ENCODE measurements at places on chromosomes 1 and 21.

DNA sequence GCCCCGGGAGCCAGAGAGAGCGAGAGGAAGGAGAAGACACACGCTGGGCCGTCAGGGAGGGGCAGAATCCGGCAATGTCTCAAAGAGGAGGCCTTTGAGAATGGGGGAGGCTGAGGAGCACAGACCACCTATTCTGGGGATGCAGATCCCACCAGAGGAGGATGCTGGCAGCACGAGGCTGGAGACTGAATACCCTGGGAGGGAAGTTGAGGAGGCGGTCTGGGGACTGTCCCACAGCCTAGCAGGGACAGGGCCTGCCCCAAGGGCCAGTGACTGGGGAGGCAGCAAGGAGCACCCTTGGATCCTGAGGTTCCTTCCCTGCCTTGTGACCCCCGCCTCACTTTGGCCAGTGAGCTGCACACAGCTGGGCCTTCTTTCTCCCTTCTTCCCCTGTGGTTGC is 49.2 kb downstream of the SLC37A1 start:
- no peak for DNase-seq

DNA sequence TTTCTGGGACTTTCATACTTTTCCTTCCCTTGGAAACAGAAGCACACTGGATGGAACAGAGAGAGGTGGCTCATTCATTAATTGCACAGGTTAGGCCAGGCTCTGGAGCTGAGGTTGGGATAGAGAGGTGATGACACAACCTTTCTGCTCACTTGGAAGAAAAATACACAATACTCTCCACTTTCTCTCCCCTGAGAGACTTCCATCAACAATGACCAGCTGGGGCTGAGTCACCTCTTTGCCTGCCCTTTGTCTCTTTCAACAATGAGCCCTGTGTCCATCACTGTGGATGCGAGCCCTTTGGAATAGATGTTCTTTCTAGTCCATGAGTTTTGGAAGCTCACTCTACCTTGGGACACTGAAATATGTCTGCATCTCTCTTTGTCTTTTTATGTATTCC is 43.1 kb downstream of the ATP2B4 start:
- DNase-seq, result no peak

DNA sequence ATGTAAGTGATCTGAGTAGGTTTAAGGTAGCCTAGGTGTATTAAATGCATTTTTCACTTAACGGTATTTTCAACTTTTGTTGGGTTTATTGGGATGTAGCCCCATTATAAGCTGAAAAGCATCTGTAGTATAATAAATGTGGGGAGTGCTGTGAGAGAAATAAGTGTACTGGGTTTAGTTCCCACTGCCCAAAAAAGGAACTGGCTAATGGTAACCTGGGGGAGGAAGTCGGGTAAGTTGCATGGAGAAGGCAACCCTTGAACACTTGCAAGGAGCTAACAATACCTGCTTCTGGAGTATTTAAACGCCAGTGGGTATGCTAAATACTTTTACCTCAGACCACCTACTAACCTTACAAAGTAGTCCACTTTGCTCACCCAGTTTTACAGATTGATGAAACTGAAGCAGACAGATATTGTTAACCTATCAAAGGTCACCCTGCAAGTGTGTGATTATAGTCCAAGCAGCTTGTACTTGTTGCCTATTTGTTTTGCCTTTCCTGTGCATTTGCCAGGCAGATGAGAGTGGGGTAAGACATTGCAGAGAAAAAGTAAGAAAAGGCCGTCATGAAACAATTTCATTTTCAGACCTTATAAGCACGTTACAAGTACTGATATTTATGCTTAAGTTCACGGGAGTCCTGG is 7.6 kb upstream of the SHISA4 start:
- no peak for DNase-seq

DNA sequence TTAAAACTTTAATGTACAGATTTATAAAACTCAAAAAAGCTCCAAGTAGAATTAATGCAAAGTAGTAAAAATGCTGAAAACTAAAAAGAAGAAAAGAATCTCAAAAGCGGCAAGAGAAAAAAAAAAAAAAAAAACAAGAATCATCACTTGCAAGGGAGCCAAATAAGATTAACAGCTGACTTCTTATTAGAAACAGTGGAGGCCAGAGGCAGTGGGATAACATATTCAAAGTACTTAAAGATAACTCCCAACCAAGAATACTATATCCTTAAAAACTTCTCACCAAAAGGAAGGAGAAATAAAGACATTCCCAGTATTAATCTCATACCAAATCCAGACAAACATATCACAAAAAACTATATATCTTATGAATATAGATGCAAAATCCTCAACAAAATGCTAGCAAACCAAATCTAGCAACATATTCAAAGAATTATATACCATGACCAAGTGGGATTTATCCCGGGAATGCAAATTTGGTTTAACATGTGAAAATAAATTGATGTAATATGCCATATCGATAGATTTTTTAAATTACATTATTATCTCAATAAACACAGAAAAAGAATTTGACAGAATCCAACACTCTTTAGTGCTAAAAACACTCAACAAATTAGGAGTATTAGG is 62.7 kb downstream of the CAMK2N1 start:
- DNase-seq, result no peak

DNA sequence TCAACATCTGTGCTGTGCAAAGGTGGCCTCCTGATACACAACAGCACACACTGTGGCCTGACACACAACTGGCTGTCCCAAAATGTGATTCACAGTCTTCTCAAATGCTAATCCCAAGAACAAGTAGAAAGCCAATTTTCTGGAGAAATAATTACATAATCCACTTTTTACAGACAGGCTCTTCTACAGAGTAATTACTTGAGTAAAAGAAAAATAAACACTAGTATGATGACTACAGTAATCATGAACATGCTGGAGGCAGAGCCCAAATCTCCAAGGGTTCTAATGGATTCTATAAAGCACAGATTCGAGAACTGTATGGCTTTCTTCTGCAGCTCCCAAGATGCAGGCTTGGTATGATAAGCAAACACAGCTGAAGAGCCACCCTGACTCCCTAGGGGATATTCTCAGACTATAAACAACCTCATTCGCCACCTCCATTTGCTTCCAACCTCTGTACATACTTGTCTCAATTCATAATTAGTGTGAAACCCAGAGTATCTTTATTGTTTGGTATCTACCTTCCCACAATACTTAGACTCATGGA is 81.9 kb downstream of the SIPA1L2 start:
- no peak for DNase-seq

GRCh38 chr1:201828217-201828819 is 639 bp upstream of the IPO9 start:
- DNase-seq, result no peak

DNA sequence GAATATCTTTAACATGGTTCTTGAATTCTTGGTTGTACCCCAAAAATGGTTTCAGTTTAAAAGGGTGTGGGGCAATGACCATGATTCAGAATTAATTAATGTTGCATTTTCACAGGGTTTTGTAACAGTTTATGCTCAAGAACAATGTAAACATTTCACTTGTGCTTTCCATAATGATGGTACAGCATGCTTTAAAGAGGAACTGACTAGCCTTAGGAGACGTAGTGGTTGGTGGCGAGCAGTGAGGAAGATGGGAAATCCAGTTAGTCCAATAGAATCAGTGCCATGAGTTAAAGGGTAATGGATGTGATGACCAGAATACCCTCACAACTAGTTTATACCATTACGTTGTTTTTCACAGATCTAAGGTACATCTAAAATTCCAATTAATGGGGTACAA is 138.0 kb downstream of the HS2ST1 start:
- no peak for DNase-seq

DNA sequence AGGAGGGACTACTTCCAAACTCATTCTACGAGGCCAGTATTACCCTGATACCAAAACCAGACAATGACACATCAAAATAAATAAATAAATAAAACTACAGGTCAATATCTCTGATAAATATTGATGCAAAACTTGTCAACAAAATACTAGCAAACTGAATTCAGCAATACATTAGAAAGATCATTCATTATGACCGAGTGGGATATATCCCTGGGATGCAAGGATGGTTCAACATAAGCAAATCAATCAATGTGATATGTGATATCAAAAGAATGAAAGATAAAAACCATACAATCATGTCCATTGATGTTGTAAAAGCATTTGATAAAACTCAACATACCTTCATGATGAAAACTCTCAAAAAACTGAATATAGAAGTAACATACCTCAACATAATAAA is 36.7 kb downstream of the NME7 start:
- no peak for DNase-seq

DNA sequence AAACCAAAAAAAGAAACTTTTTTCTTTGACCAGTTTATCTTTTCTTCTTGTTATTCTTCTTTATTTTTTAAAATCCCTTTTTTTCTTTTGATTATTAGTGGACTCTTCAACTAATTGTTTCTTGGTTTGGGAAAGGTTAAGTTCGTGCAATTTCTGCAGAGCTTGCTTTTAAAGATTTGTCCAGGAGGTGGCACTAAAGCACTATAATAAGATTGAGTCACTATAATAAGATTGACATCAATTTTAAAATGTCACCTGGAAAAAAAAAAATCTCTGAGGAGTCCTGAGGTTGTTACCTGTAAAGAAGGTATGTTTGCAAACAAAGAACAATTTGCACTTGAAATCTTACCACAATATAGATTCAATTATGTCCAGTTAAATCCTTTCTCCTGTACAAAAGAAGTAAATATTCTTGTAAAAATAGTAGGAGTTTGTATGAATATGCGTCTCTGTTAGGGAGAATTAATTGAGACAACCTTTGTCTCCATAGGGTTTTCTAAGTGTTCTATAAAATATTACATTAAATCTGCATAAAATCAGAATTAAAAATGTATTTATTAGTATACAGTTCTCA is 166.7 kb downstream of the ADGRL4 start:
- no peak for DNase-seq

DNA sequence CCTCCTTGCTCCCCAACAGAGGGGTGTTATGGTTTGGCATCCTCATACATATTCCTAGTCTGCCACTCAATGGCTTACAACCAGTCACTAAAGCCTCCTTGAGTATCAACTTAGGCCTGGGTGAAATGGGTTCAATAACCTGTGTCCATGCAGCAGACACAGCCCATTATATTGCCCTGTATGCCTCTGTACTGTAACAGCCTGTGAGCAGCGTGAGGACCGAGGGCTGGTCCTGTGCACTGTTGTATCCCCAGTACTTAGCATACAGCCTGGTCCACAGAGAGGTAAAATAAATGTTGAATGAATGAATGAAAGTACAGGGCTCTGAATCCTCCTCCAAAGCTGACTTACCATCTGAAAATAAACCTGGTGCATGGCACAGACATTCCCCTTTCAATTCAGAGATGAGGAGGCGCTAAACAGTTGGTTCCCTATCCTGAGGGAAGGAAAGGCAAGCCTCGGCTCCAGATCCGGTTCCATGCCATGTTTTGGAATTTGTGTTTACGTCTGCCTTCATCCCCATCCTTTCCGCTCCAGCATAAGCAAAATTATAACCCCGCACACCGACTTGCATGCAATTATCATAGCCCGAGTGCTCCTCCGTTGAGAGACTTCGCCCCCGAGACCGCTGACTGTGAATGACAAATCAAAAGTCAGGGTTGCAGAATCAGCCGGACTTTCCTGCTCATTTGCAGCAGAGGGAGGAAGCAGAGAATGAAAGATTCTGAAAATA is 45.0 kb upstream of the DNAJC6 start:
- peak; percentile 40 for DNase-seq

- DNase-seq, result no peak
Observed at GRCh38 chr1:164767752-164768402, 208.9 kb downstream of the PBX1 start.

- DNase-seq, result no peak
Observed at GRCh38 chr21:44448651-44449131, 6.6 kb upstream of the LRRC3 start.

DNA sequence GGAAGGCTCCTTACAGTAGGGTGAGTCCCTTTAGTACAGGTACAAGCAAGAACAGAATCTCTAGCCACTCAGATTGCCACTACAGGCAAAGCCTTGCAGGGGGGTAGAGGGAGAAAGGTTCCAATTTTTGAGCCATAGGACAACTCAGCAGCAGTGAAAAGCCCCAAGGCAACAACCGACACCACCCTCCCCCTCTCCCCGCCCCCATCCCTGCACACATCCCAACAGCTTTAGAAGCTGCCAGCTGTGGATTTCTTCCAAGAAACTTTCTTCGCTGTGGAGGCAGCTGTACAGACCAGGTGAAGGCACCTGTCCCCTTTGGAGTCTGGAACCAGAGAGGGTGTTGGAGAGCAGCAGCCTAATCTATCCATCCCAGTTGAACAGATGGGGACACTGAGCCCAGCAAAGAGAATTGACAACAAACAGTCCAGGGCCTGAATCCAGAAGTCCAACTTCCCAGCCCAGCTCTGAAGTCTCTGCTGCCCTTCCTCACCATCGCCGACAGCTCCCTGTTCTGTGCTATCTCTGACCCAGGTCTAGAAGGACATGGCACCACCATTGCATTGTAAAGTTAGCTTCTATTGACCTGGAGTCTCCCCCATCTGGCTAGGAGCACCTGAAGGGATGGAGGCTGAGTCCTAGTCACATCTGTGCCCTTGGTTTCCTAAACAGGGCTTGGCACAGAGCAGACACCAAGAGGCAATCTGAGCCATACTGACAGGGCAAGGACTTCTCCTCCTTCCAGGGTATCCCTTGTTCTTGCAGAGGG is 2.2 kb downstream of the TENT5B start:
- no peak for DNase-seq

GRCh38 chr1:104125970-104126369 is 376.3 kb downstream of the AMY1C start:
- no peak for DNase-seq

- DNase-seq, result no peak
Observed at GRCh38 chr1:184909019-184909418, 65.3 kb downstream of the NIBAN1 start.

DNA sequence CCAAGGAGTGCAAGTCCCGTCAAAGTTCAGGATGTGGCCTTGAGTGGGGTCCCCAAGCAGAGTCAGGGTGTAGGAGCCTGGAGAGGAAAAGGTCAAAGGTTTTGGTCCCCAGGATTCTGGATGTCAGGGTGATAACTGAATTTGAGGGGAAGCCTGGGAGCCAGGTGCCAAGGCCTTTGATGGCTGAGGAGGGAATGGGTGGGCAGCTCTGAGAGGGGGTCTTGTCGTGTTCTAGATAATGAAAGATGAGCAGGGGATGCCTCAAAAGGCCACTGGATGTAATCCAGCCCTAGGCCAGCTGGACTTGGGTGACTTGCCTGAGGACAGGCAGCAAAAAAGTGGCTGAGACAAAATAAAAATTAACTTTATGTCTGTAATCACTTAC is 27.5 kb upstream of the KCNA2 start:
- DNase-seq, result no peak

- no peak for DNase-seq
Observed at GRCh38 chr1:16371725-16372124, 4.7 kb downstream of the SZRD1 start.

DNA sequence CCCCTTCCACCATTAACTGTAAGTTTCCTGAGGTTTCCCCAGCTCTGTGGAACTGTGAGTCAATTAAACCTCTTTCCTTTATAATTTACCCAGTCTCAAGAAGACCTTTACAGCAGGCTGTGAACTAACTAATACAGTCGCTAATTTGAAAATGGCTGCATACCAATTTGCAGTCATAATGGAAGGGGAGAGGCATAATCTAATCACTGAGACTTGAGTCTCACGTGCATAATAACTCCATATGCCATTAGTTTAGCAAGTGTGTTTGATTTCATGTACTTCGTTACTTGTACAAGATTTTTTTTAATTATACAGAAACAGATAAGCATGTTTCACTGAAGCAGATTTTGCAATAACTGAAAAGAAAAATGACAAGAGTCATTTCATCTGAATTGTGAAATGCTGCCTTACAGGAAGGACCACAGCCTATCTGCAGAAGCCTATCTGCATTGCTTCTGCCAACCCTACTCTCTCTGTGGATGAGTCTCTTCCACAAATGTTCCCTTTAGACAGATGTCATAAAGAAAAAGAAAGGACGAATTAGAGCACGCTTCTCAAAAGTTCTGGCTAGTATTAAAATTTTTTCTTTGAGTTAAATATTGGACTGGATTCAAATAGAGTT is 99.1 kb downstream of the PTGER3 start:
- no peak for DNase-seq
